NCI-H2081 (cell line): ENCODE measurements at places on chromosomes 1 and 21.

DNA sequence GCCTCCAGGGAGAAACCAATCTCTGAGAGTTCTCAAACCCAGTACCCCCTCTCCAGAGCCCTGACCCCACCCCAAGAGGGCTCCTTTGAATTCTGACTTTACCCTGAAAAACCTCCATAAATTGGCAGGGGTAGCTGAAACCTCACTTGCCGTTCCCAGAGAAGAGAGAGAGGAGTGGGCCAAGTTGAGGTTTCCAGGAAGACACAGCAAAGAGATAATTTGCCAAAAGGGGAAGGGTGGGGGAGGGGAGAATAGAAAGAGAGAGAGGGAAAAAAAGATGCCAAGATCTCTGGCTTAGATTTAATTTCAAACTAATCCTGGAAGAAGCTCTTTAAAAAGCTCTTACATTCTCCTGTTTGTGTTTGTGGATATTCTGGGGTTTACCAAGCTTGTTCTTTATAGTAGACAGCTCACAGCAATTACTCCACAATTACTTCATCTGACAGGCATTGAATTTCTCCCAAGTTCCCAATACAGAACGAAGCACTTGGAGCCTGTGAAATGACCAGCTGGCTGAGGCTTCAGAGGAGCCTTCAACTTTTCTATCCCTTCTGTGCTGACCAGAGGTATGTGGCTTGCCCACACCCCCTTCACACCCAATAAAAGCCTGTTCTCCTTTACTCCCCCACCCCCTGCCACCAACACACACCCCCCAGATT, 1.1 kb upstream of the GRHL3 start:
- DNase-seq = no peak

DNA sequence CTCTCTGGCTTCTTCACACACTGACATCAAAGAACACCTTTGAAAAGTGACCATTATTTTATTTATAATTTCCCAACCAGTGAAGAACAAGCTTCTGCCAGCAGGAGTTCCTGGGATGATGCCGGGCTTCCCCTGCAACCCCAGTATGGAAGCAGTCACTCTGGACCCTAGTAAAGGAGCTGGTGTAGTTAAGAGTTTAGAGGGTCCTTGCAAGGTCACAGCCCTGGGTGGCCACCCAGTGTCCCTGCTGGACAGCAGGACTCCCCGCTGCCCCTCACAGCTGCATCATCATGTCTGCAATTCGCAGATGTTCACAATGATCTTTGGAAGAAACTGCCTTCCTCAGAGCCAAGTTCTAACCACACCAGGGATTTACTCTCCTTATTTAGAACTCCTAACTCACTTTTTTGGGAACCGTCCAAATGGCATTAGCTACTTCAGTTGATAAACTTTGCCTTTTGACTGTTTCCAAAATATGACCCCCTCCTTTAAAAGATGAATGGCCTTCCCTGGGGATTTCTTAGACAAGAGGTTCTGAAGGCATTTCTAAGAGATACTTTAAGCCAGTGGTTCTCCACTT, 90.6 kb downstream of the HIVEP3 start:
- DNase-seq = no peak

DNA sequence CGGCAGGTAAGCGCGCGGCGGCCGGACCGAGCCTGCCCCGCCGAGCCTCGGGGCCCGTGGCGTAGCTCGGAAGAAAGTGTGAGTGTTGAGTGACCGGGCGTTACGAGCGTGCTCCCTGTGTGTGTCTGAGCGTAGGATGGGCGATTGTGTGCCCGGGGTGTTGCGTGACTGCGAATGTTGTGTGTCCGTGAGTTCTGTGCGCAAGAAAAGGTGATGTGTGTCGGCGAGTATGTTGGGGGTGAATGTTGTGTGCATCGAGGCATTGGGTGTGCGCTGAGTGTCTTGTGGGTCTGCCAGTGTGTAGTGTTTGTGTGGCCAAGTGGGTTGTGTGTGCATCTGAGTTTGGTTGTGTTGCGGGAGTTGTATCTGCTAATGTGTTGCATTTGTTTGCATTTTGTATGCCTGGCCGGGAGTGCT, 398 bp downstream of the PTPRU start:
- DNase-seq = no peak

DNA sequence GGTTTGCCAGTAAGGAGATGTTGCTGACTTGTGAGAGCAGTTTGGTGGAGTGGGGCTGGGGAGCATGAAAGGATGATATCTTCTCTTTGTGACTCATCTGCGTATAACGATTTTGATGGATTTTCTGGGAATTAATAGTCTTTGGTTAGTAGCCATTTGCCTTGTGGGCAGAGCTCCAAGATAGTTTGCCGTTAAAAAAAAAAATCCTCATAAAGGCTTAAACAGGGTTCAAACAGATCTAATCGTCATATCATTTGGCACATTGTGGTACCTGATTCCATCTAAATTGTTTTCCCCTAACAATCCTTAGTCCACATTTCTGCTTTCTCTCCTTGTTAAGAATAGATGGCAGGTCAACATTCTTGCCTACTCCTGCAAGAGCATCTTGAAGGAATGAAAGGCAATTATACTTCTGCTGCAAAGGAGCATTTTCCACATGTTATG, 168.0 kb downstream of the PPP1R12B start:
- no peak for DNase-seq

- no peak for DNase-seq
Observed at GRCh38 chr1:245969283-245969682, 537.8 kb downstream of the SMYD3 start.

- DNase-seq = peak; percentile 38
Observed at GRCh38 chr21:18646116-18646515, 242.5 kb upstream of the TMPRSS15 start.

GRCh38 chr1:207134581-207134980, 30.5 kb downstream of the C4BPA start:
- DNase-seq = no peak

DNA sequence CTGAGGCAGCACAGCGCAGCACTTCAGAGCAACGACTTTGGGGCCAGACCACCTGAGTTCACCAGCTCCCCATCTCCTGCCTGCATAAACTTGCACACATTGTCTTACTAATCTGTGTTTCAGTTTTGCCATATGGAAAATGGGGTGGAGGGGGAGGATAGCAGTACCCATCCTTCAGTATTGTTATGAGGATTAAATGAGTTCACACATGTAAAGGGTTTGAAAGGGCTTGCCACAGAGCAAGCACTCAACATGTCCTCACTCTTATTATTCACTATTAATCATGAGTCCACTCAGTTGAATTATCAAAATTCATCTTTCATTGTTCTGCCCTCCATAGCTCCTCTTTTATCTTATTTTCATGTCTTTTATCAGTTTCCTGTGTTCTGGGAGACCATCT, 40.1 kb upstream of the BMP8B start:
- DNase-seq = no peak

DNA sequence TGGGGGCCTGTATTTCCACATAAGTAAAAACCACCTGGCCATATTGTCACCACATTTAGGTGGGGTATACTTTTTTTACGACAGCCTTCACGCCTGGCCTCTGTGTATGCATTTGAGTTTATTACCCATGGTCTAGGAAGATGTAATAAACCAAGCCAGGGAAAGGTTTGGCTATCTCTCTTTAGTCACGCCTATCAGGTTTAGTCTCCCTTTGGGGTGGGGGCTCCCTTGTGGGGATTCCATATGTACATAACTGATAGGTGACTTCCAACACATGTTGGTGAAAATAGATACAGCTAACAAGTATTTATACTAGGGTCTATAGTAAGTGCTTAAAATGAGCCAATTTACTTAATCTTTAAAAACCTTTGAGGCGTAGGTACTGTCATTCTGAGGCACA, 4.2 kb downstream of the YBX1 start:
- DNase-seq = no peak

DNA sequence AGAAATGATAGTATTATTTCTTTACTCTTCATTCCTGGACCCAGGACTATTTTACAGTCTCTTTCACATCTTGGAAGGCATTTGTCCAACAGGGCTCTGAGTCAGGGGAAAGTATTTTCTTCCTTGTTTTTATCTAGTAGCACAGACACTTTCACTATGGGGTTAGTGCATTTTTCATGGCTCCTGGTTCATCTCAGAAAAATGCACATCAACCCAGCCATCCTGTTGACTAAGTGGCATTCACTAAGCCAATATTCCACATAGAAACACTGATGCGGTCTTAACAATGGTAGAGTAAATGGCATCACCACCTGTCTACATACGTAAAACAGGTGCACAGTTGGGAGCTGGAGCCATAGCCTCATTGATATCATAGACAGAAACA, 87.4 kb upstream of the C1orf21 start:
- DNase-seq = peak; percentile 80

- DNase-seq = no peak
Observed at GRCh38 chr1:77687519-77687906, 5.1 kb upstream of the ZZZ3 start.
